Activated naive CD4-positive, alpha-beta T cell treated with anti-CD3 and anti-CD28 coated beads for 36 hours (primary cell): ENCODE measurements at places on chromosomes 7 and 10. TPM values are rescaled to one million over a fixed set of nuclear protein-coding genes. Genes with fewer than 3 reads are reported as not detected.

SLC26A5 gene
- total RNA-seq, result not detected

DNA sequence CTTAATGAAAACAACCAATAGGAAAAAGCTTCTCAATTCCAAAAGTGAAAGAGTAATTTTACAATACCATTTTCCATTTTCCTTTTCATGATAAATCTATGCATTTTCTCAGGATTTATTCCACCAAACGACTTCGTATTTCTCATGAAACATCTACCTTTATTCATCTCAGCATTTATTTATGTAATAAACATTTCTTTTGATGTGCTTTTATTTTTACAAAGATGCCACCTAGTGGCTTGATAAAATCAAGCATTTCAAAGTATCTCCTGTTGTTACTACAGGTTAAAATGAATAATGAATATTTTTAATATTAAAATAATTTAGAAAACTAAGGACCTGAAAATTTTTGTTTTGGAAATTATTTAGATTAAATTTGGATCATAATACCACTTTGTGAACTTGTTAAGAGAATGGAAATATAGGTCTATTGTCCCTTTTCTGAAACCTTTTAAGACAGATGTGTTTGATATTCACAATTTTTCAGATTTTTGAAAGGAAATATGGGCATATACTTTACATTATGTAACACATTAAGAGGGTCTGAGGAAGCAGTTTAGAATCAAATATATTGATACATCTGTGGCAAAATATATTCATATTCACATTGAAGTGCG is 2.7 kb upstream of the IQUB start:
- no peaks in the 10 kb centered on the region for H3K36me3 ChIP-seq
- H3K4me1 ChIP-seq, result peaks cover 28% of the 10 kb centered on the region
- H3K27me3 ChIP-seq, result peaks cover 15% of the 10 kb centered on the region
- H3K27ac ChIP-seq, result no peak overlapping the region
- DNase-seq, result no peak
- H3K4me3 ChIP-seq, result no peak overlapping the region

ATOH7 gene
- not detected for total RNA-seq

DNA sequence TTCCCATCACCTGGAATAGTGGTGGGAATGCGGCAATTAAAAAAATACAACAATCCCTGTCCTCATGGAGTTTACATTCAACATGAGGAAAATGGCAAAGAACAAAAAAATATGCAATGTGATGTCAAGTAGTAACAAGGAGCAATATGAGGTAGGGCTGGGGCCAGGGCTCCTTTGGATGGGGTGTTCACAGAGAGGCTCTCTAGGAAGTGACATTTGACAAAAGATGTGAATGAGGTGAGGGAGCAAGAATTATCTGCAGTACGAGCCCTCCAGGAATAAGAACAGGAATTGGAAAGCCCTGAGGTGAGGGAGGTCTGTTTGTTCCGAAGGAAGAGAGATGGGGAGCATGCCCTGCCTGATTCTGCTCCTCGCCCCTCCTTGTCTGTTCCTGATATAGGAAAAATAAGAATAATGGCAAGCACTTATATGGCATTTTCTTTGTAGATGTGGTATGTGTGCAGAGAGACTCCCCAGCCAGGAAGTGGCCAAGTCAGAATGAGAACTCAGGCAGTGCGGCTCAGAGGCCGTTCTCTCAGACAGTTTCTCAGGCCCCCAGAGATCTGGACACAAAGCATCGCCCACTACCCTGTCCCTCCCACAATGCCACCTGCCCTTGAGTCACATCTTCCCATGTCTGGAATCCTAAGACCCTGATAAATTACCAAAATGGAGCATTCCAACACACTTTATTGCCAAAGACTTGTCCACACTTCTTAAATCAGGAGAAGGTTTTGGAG is 105.6 kb downstream of the APBB1IP start:
- peaks cover 23% of the 10 kb centered on the region for H3K4me1 ChIP-seq
- H3K4me3 ChIP-seq, result no peak overlapping the region
- peak; percentile 24 for DNase-seq
- peak overlapping the region; percentile 54 for H3K27ac ChIP-seq
- H3K36me3 ChIP-seq, result peaks cover 44% of the 10 kb centered on the region

LIPM gene
- total RNA-seq, result not detected

GDF2 gene
- total RNA-seq, result not detected

- H3K27ac ChIP-seq, result no peak overlapping the region
- no peaks in the 10 kb centered on the region for H3K27me3 ChIP-seq
- no peak for DNase-seq
These were observed 67.1 kb downstream of the CUBN start for GRCh38 chr10:17062493-17062892.

DNA sequence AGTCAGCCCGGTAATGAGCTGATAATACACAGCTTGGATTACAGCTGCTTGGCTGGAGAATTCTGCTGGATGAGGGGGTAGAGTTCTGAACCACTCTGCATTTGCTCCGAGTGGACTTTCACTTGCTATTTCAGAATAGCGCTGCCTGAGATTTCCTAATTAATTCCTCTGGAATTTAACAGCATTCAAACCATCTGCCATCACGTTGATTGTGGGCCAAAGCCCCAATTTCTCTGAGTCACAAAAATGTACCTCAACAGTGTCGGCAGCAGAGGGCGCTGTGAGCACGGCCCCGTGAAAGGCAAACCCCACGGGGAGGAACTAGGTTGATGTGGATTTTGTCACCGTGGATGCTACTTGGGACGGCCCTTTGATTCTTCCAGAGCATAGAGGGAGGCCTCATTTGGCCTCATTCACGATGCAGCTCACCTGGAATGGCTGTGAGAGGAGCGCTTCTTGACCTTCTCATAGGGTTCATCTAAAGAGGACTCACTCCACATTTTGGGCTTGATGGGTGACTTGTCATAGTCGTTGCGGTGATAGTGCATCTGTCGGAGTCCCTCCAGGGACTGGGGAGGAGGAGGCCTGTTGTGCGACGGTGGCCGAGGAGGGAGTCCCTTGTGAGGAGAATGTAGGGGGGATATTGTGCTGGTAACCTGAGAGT is 73.3 kb downstream of the PRPF18 start:
- H3K4me1 ChIP-seq, result peaks cover 16% of the 10 kb centered on the region
- H3K36me3 ChIP-seq, result no peaks in the 10 kb centered on the region
- H3K27ac ChIP-seq, result no peak overlapping the region
- H3K27me3 ChIP-seq, result no peaks in the 10 kb centered on the region

GRCh38 chr7:38329340-38329739 is 55.9 kb upstream of the TARP start:
- H3K4me1 ChIP-seq, result peaks cover 26% of the 10 kb centered on the region
- DNase-seq, result no peak
- H3K4me3 ChIP-seq, result no peak overlapping the region
- H3K36me3 ChIP-seq, result no peaks in the 10 kb centered on the region
- H3K27ac ChIP-seq, result no peak overlapping the region

- DNase-seq, result no peak
- H3K4me1 ChIP-seq, result no peaks in the 10 kb centered on the region
- H3K27ac ChIP-seq, result no peak overlapping the region
- peaks cover 11% of the 10 kb centered on the region for H3K27me3 ChIP-seq
- no peaks in the 10 kb centered on the region for H3K36me3 ChIP-seq
- H3K4me3 ChIP-seq, result no peak overlapping the region
These were observed 211.7 kb upstream of the MKI67 start for GRCh38 chr10:128337860-128338378.

- peak; percentile 68 for DNase-seq
- H3K4me3 ChIP-seq, result peak overlapping the region; percentile 33
- no peak overlapping the region for H3K27ac ChIP-seq
- H3K4me1 ChIP-seq, result peaks cover 9% of the 10 kb centered on the region
- H3K36me3 ChIP-seq, result no peaks in the 10 kb centered on the region
These were observed 11.8 kb upstream of the TIAL1 start for GRCh38 chr10:119608316-119609155.

- H3K36me3 ChIP-seq, result peaks cover 8% of the 10 kb centered on the region
- H3K4me1 ChIP-seq, result peaks cover 8% of the 10 kb centered on the region
- no peak for DNase-seq
These were observed 31.1 kb downstream of the NRBF2 start for GRCh38 chr10:63164166-63164623.

GRCh38 chr10:125085258-125086054 is 74.9 kb downstream of the CTBP2 start:
- no peak overlapping the region for H3K27ac ChIP-seq
- no peaks in the 10 kb centered on the region for H3K4me1 ChIP-seq
- H3K27me3 ChIP-seq, result no peaks in the 10 kb centered on the region
- no peak for DNase-seq

- H3K4me3 ChIP-seq, result no peak overlapping the region
- peaks cover 20% of the 10 kb centered on the region for H3K4me1 ChIP-seq
- no peaks in the 10 kb centered on the region for H3K36me3 ChIP-seq
- no peak overlapping the region for H3K27ac ChIP-seq
- no peaks in the 10 kb centered on the region for H3K27me3 ChIP-seq
These were observed 24.4 kb upstream of the SMARCD3 start for GRCh38 chr7:151272877-151273276.

SLC13A1 gene
- total RNA-seq, result not detected

DNA sequence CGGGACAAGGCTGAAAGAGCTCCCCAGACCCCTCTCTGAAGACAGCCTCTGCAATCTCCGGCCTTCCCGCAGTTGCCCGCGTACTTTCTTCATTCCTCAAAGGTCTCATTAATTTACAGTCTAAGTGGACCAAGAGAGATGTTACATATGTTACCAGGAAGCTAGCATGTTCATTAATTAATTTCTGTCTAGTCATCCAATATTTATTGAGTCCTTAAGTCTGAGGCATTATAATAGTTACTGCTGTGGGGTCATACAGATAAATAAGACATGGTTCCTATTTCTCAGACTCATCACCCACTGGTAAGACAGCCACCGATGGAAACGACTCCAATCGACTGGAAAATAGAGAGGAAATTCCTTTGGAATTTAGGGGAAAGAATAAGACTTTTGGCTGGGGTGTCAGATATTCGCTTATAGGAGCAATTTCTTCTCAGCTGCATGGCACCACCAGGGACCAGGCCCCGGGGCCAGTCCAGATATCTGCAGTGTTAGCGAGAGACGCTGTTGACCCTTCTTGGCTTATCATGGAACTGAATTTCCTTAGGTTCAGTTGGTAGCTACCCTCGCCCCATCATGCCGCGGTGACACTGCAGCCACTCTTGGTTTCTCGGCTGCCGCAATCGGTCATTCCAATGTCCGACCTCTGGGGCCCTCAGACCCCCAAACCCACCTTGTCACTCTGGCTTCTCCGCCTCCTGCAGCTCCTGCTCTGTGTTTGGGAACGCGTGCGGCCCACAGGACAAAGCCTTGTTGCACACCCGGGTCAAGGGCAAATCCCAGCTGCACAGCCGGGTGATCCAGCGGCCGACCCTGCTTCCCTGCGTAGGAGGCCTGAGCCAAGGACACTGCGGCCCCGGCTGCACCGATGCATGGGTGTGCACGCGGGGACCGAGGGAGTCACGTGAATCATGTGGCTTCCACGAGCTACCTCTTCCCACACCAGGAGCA is 383.2 kb downstream of the DNAJB6 start:
- no peak overlapping the region for H3K27ac ChIP-seq
- no peak overlapping the region for H3K4me3 ChIP-seq
- H3K36me3 ChIP-seq, result no peaks in the 10 kb centered on the region
- no peak for DNase-seq
- H3K4me1 ChIP-seq, result no peaks in the 10 kb centered on the region
- peaks cover 4% of the 10 kb centered on the region for H3K27me3 ChIP-seq

DNA sequence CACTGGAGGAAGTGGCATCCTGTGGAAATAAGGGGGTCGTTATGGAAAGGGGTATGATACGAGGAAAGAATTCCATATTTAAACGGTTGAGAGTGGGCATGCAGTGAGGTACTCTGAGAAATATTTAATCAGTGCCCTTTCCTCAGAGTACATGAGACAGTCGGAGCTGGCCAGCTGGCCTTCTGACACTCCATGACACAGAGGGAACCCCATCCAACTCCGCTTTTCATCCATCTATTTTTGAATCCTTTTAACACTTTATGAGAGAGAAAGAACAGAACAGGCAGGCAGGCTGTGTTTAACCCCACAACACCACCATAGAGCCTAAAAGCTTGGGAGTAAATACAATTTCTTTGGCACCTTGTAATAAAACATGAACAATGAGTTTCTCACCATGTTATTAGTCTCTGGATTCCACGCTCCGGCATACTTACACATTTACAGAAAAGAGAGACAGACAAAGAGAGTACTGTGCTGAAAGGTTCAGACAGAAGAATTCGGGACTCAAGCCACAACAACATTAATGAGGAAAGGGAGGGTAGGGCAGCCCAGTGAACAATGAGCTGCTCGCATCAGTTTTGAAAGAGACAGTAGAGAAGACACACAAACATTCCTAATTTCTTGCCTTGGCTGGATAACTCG is 124.2 kb upstream of the PDLIM1 start:
- no peak for DNase-seq
- no peak overlapping the region for H3K4me3 ChIP-seq
- no peaks in the 10 kb centered on the region for H3K4me1 ChIP-seq
- no peak overlapping the region for H3K27ac ChIP-seq

DNAJB9 gene
- 8.2 TPM for total RNA-seq

GRCh38 chr10:55631071-55631654 is 729.9 kb downstream of the ZWINT start:
- H3K4me1 ChIP-seq, result peaks cover 2% of the 10 kb centered on the region
- peak; percentile 7 for DNase-seq
- peaks cover 2% of the 10 kb centered on the region for H3K36me3 ChIP-seq

GRCh38 chr7:102417105-102417504 is 16.3 kb upstream of the ORAI2 start:
- H3K27me3 ChIP-seq, result no peaks in the 10 kb centered on the region
- no peak overlapping the region for H3K4me3 ChIP-seq

DNA sequence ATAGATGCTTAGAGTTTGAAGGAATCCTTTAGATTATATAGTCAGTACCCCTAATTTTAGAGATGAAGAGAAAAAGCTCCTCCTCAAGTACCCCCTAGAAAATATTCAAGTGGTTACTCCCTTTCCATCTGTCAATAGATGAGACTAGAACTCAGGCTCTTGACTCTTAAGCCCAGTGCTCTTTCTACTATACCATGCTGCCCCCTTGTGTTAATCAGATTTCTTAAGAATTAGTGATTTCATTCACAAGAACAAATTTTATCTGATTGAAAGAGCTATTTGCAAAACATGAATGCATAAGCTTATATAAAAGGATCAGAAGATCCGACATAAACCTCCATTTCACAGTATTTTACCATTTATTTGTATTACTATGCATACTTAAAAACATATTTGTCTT is 179.3 kb downstream of the TFEC start:
- no peaks in the 10 kb centered on the region for H3K4me1 ChIP-seq
- no peak overlapping the region for H3K27ac ChIP-seq
- no peaks in the 10 kb centered on the region for H3K27me3 ChIP-seq
- H3K4me3 ChIP-seq, result no peak overlapping the region

DNA sequence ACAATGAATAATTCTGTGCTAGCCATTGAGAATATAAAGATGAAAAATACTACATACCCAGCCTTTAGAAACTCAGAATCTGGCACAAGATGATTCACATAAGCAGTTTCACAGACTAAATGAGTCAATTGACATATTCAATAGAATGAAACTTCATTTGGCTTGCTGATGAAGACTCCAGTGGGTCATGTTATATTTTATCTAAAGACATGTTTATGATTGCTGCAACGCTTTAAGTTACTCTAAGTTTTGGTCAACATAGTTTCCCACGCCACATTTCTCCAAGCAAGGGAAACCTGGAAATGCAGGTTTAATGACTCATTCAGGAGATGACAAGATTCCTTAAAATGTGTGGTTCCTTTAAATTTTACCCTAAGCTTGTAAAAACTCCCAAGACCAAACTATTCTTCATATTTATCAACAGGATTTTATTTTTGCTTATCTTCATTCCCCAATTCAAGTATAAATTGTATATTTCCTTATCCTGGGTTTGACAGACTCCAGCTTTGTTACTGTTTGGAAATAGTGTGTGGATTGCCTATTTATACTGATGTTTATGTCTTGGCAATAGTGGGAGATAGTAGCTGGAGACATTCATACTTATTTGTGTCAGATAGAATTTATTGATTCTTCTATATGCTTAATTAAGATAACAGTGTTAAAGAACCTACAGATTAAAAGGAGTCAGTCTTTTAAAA is 6.6 kb downstream of the SEMA3A start:
- H3K4me1 ChIP-seq, result peaks cover 36% of the 10 kb centered on the region
- no peaks in the 10 kb centered on the region for H3K36me3 ChIP-seq
- no peak overlapping the region for H3K27ac ChIP-seq
- no peak for DNase-seq
- no peak overlapping the region for H3K4me3 ChIP-seq
